Neural progenitor cell (in vitro differentiated cells): ENCODE measurements at places on chromosomes 13 and 19. TPM values are rescaled to one million over a fixed set of nuclear protein-coding genes. Genes with fewer than 3 reads are reported as not detected.

GRCh38 chr13:30510091-30510490 lies 44.4 kb upstream of the HMGB1 start:
- no peaks in the 10 kb centered on the region for H3K27me3 ChIP-seq
- H3K4me3 ChIP-seq, result no peak overlapping the region
- no peak for DNase-seq
- no peaks in the 10 kb centered on the region for H3K36me3 ChIP-seq

DNA sequence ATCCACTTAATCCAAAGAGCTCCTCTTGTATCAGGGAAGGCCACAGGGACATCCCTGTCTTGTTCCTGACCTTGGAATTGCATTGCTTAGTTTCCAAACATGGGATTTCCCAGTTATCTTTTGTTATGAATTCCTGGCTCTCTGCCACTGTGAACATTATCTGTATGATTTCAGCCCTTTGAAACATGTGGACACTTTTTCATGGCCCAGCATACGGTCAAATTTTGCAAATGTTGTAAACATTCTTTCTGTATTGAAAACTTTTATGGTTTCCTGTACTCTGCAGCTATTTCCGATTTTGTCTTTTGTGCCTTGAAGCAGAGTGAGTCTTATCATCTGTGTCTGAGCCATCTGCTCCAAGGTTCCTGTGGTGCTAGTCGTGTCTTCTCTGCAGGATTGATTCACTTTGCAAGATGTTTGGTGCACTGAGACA lies 4.5 kb upstream of the CFAP97D2 start:
- peaks cover 5% of the 10 kb centered on the region for H3K4me1 ChIP-seq
- DNase-seq, result no peak
- H3K27ac ChIP-seq, result no peak overlapping the region
- no peaks in the 10 kb centered on the region for H3K27me3 ChIP-seq
- H3K36me3 ChIP-seq, result no peaks in the 10 kb centered on the region
- H3K4me3 ChIP-seq, result no peak overlapping the region

DNA sequence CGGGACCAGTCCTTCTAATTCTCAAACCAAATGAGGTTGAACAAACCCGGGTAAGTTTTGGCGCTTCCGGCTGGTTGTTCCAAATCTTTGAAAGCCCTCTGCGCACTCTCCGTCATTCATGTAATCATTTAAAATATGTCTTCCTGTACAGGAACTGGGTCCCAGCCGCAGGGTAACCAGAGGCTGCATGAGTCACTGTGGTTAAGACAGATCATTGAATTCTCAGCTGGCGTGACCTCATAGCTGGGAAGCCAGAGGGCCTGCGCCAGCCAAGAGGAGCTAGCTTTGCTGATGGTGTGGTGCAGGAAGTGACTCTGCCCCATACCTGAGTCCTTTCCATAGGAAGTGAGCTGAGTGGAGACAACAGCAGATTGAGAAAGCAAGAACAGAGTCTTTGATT lies 135.2 kb downstream of the TSHZ3 start:
- H3K4me3 ChIP-seq, result no peak overlapping the region
- no peaks in the 10 kb centered on the region for H3K4me1 ChIP-seq
- no peaks in the 10 kb centered on the region for H3K27me3 ChIP-seq
- no peak overlapping the region for H3K27ac ChIP-seq
- H3K36me3 ChIP-seq, result no peaks in the 10 kb centered on the region

GRCh38 chr19:16566161-16566560 lies 6.1 kb downstream of the SLC35E1 start:
- H3K4me1 ChIP-seq, result no peaks in the 10 kb centered on the region
- no peaks in the 10 kb centered on the region for H3K27me3 ChIP-seq
- H3K27ac ChIP-seq, result no peak overlapping the region
- no peak overlapping the region for H3K4me3 ChIP-seq
- no peak for DNase-seq

DNA sequence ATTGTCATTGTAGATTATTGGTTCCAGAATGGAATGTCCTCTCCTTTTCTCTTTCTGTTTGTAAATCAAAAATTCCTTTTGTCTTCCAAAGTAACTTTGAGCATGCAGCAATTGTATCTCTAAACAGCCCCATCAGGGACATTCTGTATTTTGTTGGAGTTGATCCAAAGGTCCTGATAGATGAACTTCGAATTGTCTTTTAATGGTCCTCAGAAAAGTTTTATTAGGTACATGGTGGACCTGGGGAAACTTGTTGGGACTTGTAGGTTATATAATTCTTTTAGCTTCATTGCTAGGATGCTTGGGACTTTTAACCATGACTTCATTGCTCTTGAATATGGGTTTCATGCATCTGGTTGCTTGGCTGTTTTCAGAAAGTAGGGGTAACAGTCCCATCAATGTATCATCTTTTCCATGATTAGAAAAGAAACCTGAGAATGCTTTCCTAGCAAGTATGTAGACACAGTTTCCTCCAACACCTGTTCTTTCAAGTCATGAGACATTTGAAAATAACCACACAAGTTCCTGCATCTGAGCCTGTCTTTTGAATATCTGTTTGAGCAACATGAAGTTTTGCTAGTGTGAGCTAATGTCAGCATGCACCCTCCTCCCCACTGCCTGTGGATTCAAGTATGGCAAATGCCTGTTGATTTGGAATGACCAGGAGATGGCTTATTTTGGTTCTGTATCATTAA lies 413.1 kb downstream of the KCNRG start:
- no peaks in the 10 kb centered on the region for H3K27me3 ChIP-seq
- no peaks in the 10 kb centered on the region for H3K4me1 ChIP-seq
- no peak overlapping the region for H3K4me3 ChIP-seq
- H3K36me3 ChIP-seq, result no peaks in the 10 kb centered on the region
- no peak for DNase-seq
- H3K27ac ChIP-seq, result no peak overlapping the region

The ZNF91 gene
- 69.7 and 105 TPM in 2 replicates for total RNA-seq

The ATP4A gene
- 0.12 TPM in 1 of 2 replicates, not detected in the other for total RNA-seq
